Caco-2 (cell line): ENCODE measurements at places on chromosomes 12 and 14. TPM values are rescaled to one million over a fixed set of nuclear protein-coding genes. Genes with fewer than 3 reads are reported as not detected.

- H3K36me3 ChIP-seq = no peaks in the 10 kb centered on the region
- H3K4me1 ChIP-seq = no peaks in the 10 kb centered on the region; the same call in 1 of the 2 replicates
- DNase-seq = no peak
- H3K27me3 ChIP-seq = no peaks in the 10 kb centered on the region
- H3K4me3 ChIP-seq = peak overlapping the region; percentile 53
- peak overlapping the region; percentile 91 for H3K27ac ChIP-seq
Observed at GRCh38 chr12:57940915-57941164, 527 bp upstream of the ATP23 start.

- no peaks in the 10 kb centered on the region for H3K27me3 ChIP-seq
- no peak for DNase-seq
- H3K4me1 ChIP-seq = no peaks in the 10 kb centered on the region
- no peaks in the 10 kb centered on the region for H3K36me3 ChIP-seq
- H3K4me3 ChIP-seq = no peak overlapping the region
Observed at GRCh38 chr14:88986146-88986841, 161.8 kb downstream of the TTC8 start.

- H3K27ac ChIP-seq = no peak overlapping the region
- DNase-seq = no peak
- no peaks in the 10 kb centered on the region for H3K27me3 ChIP-seq
Observed at GRCh38 chr12:104248444-104248843, 32.9 kb downstream of the TXNRD1 start.

DNA sequence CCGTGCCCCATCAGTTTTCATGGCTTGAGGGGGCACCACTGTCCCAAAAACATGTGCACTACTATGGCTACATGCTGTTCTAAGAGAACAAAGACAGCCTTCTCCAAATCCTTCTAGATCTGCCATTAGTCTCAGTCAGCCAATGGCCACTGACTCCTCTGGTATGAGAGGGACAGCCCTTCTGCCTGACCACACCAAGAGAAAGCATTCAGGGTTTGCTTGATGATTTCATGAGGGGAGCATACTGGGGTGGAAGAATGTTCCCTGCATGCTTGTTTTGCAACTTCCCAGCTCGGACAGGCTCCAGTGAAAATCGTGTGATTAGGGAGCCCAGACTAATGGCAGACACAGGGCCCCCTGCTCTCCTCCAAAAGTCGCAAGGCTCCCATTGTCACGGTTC lies 199.6 kb upstream of the ALG10B start:
- H3K27ac ChIP-seq = no peak overlapping the region
- H3K36me3 ChIP-seq = no peaks in the 10 kb centered on the region
- no peaks in the 10 kb centered on the region for H3K27me3 ChIP-seq

- H3K36me3 ChIP-seq = no peaks in the 10 kb centered on the region
- no peak for DNase-seq
- H3K4me3 ChIP-seq = no peak overlapping the region
- H3K4me1 ChIP-seq = no peaks in the 10 kb centered on the region
- H3K27me3 ChIP-seq = no peaks in the 10 kb centered on the region
Observed at GRCh38 chr14:58907803-58908202, 270.0 kb downstream of the DACT1 start.

GRCh38 chr12:30719060-30719459 lies 23.4 kb upstream of the IPO8 start:
- no peaks in the 10 kb centered on the region for H3K27me3 ChIP-seq
- no peaks in the 10 kb centered on the region for H3K36me3 ChIP-seq
- no peak for DNase-seq
- H3K4me3 ChIP-seq = no peak overlapping the region
- no peak overlapping the region for H3K27ac ChIP-seq
- H3K4me1 ChIP-seq = no peaks in the 10 kb centered on the region

GRCh38 chr14:51157012-51157411 lies 62.1 kb upstream of the TRIM9 start:
- no peak overlapping the region for H3K27ac ChIP-seq
- H3K4me1 ChIP-seq = no peaks in the 10 kb centered on the region
- no peaks in the 10 kb centered on the region for H3K27me3 ChIP-seq
- no peak overlapping the region for H3K4me3 ChIP-seq
- no peaks in the 10 kb centered on the region for H3K36me3 ChIP-seq

DNA sequence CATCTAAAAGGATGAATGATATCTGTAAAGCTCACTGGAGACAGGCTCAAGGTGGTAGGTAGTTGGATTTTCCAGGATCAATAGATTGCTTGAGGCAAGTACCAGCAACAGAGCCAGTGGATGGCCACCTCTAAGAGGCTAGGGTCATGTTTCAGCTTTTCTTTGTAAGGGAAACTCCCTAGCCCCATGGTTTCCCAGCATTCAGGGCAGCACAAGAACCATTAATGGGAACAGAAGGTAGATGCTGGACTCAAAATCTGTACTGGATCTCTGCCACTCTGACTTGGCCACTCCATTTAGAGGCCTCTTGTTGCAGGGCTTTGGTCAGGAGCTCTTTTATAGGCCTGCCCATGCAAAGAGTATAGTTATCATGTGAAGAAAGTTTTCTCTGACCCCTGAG lies 76.1 kb upstream of the DYRK2 start:
- H3K27ac ChIP-seq = no peak overlapping the region
- H3K36me3 ChIP-seq = no peaks in the 10 kb centered on the region
- H3K27me3 ChIP-seq = no peaks in the 10 kb centered on the region

DNA sequence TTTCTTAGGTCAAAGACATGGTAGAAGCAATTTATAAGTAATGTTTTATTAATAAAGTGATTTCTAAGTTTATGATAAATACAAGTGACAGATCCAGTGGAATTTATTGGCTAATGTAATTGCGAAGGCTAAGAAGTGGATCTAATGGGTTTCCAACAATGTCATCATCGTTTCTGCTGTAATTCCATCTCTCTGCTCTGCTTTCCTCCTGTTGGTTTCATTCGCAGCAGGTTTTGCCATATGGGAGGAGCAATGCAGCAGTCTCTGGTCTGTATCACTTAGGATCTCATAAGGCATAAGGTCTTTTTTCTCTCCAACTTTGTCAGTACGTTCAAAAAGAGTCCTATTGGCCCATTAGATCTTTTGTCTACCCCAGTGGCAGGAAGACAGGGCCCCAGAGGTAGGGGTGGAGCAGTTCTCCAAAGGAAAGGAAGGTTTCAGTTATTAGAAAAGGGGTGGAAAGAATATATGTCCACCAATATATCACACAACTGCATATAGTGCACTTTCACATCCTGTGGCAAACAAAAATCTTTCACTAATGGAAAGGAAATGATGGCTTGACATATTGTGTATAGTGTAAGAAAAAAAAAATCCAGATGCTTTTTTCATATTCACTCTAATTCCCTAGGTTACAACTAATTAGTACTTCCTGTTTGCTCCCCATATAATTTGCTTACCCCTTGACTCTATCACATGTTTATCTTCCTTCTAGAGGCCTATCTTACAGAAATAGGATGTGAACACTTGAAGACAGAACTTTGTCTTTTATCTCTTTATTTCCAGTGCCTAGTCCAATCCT lies 451.3 kb downstream of the ZFP36L1 start:
- no peaks in the 10 kb centered on the region for H3K27me3 ChIP-seq
- no peaks in the 10 kb centered on the region for H3K36me3 ChIP-seq
- H3K4me1 ChIP-seq = peaks cover 5% of the 10 kb centered on the region
- no peak overlapping the region for H3K4me3 ChIP-seq
- DNase-seq = no peak

DNA sequence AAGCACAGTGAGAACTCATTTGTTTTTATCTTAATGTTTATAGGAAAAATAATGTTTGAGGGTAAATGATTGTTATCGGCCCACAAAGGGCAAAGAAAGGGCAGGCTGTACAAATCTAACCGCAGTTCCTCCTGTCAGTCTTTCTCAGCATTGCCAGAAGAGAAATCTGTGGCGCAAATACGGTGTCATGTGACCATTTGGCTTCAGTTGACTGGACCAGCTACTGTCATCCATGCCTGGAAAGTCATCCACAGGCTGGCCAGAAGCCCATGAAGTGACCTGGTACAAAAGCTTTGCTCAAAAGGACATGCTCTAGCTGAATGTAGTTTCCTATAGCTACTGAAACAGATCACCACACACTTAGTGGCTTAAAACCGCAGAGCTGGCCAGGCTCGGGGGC lies 43.6 kb downstream of the HCAR2 start:
- H3K4me3 ChIP-seq = no peak overlapping the region
- no peaks in the 10 kb centered on the region for H3K27me3 ChIP-seq
- DNase-seq = no peak
- H3K36me3 ChIP-seq = no peaks in the 10 kb centered on the region

GRCh38 chr14:88901189-88901588 lies 76.7 kb downstream of the TTC8 start:
- H3K4me1 ChIP-seq = no peaks in the 10 kb centered on the region
- DNase-seq = no peak
- no peaks in the 10 kb centered on the region; the same call in 1 of the 2 replicates for H3K27me3 ChIP-seq
- no peak overlapping the region for H3K27ac ChIP-seq
- no peak overlapping the region for H3K4me3 ChIP-seq

- H3K27ac ChIP-seq = peak overlapping the region; percentile 84
- no peak for DNase-seq
- H3K27me3 ChIP-seq = no peaks in the 10 kb centered on the region
- H3K4me3 ChIP-seq = no peak overlapping the region
- H3K36me3 ChIP-seq = no peaks in the 10 kb centered on the region
Observed at GRCh38 chr12:57112492-57113294, 1.5 kb upstream of the STAT6 start.

- no peak overlapping the region for H3K4me3 ChIP-seq
- no peaks in the 10 kb centered on the region for H3K36me3 ChIP-seq
- no peak overlapping the region for H3K27ac ChIP-seq
- no peaks in the 10 kb centered on the region for H3K4me1 ChIP-seq
- H3K27me3 ChIP-seq = no peaks in the 10 kb centered on the region
Observed at GRCh38 chr14:61640158-61641136, 54.9 kb upstream of the HIF1A start.

The MYO1H gene
- total RNA-seq = 0.18 TPM in 1 of 2 replicates, not detected in the other

The HOXC6 gene
- 10.2 and 12.1 TPM in 2 replicates for total RNA-seq

The SYT1 gene
- 0.39 and 1.2 TPM in 2 replicates for total RNA-seq

The SPIC gene
- total RNA-seq = not detected in 2 replicates
